Globus pallidus (tissue), 1 donor: ENCODE measurements at places on chromosomes 16 and 17.

DNA sequence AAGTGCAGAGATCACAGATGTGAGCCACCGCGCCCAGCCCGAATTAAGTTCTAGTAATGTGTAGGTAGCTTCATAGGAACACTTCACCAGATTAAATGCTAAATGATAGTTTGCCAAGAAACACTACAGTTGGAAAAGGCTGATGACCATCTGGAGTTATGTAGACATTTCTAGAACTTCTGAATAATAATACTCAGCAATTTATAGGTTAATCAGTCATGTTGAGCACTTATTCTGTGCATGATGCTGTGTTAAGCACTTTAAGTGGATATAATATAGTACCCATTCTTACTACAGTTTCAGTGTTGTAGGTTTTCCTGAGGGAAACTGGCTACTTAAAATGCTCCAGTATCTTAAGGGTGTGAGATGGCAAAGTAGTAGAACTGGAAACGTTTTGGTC, 45.2 kb downstream of the NUP93 start:
- DNase-seq: no peak

GRCh38 chr16:79401782-79402181, 198.8 kb downstream of the MAF start:
- DNase-seq: no peak

- DNase-seq: no peak
Observed at GRCh38 chr16:53714205-53715022, 10.5 kb downstream of the FTO start.

DNA sequence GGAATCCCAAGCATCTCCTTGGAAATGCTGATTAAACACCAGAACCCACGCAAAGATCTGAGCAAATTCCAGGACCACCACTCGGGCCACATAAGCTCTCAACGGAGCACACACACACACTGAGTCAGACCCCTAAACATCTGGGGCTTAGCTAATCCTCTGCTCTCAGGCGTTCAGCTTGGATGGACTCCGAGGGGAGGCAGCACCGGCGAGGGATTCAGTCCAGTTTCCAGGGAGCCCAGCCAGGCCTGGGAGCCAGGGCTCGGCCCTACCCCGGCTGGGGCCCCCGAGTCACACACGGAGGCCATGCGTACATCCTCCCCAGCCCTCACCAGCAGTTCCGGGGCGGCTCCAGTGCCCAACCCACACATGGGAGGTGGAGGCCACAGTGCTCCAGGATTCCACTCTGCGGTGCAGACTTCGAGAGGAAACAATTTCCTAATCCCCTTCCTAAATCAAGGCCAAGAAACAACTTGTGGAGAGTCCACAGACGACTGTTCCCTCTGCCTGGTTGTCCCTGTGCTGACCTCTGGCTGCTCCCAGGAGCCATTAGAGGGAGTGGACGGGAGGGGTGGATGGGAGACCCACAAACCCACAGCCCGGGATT, 70.5 kb downstream of the GAS7 start:
- DNase-seq: peak; percentile 66

- DNase-seq: no peak
Observed at GRCh38 chr16:58508671-58509251, 6.6 kb upstream of the SETD6 start.

DNA sequence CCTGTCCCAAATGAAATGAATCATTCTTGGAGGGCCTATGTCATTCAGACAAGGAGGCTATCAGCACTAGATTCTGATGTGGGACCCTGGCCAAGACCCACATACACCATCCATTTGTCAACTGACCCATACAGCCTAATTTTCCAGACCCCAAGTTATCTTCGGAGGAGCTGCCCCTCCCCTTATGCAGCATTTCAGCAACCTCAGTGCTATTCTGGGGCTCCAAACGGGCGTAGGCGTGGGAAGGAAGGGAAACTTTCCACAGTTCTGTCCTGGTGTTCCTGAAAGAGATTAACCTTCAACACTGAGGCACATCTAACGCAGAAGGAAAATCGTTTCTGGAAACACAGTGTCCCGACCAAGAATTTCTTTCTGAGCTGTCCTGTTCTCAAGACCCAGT, 86.7 kb downstream of the MYH11 start:
- DNase-seq: no peak

DNA sequence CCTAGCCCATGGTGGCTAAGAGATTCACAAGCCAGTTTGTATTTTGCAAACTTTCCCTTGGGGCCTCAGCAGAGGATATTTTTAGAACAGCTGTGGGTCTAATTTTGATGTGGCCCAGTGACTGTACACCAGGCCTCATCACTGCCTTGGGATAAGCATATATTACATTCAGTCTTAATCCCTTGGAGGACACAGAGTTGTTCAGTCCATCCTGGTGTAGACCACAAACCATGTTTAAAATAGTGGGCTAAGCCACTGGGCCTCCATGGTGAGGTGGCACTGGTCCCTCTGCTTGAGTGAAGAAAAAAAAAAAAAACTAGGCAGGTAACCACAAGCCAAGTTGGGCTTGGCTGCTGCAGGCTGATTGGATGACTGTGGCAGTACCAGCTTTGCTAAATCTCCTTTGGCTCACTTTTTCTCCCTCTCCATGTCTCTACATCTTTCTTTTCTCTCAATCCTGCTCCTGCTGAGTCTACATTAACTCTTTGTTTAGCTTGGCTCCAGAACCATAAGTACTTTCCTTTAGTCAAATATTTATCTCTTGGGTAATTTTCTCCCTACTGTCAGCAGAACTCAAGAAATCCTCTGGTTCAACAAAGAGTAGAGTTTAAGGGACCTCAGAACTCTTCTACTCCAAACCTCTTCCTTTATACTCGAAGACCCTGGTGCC, 120.0 kb upstream of the TBX2 start:
- no peak for DNase-seq

GRCh38 chr17:75642784-75643642, 9.8 kb downstream of the SMIM5 start:
- no peak for DNase-seq

- DNase-seq: peak; percentile 5
Observed at GRCh38 chr17:76925441-76925891, 57.3 kb downstream of the MGAT5B start.

DNA sequence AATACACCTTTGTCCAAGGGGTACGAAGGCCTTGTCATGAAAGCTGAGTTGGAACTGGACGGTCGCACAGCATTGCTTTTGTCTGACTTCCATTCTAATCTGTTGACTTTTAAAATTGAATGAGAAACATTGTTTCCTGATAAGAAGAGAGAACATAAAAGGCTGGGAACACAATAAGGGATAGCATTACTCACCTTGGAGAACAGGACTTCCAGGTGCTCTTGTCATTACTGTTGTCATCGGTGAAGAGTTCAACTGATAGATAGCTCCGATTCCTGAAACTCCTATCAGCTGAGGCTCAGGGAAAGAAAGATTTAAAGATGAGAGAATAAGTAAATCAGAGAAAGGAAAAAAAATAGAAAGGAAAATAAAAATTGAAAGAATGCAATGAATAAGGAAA, 351.1 kb downstream of the KCNJ2 start:
- no peak for DNase-seq

DNA sequence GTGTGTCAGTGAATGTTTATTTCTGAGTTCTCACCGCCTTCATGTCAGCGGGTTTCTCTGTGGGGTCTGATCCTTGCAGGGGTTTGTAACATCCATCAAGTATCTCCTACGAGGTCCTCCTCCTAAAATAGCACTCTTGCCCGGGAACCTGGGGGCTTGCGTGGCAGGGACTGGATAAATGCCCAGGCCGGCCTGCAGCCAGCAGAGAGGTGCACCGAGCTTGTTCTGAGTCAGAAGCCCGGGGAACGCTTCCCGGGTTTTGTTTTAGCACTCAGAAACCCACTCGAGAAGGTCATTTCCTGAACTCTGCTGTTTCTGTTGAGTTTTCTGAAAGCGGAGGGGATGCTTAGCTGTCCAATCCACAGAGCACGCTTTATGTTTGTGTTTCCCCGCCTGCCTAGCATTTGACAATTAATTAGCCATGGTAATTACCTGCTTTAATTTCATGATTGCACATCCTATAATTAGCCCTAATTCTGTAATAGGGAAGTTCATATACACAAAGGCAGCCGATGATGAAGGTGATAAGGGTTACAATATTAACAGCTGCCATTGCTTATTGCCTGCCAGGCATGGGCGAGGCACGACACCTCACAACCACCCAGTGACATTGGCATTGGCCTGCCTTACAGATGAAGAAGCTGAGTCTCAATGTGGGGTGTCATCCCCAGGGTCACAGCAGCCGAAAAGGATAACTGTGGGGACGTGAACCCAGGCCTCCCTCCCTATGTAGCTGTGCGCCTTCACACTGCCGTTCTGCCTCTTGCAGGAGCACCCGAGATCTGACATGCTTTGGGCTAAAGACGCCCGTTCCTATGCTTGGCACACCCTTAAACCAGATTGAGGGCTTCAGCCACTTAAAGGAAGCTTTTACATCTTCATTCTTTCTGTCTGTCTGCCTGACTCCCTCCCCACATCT, 333.1 kb downstream of the CPPED1 start:
- no peak for DNase-seq

DNA sequence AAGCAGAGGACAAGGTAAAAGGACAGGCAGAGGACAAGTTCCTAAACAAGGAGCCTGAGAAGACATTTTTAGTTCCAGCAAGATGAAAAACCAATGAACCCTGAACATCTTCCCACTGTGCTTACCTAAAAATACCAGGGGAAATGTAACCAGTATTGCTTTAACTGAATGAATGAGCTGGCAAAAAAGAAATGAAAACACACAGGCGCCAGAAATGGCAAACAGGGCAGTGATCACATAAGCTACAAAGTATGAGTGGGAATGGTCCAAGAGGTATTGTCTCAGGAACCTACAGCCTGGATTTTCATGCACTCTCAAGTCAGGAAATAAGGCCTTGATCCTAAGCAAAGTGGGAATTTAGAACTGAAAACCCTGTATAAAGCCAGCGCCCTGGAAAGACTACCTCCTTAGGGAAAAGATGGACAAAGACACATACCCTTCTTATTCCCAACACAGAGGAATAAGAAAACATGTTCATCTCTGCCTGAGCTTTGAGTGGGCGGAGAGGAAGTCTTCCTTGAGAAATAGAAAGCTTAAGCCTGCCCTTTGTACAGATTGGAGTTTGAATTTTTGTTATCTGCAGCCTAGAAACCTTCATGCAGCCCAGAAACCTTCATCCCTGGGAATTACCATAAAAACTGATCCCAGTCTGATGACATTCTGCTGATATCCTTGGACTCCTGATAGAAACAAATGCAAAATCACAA, 2.1 kb downstream of the CMTM2 start:
- no peak for DNase-seq

GRCh38 chr16:58027161-58027915, 1.8 kb downstream of the MMP15 start:
- no peak for DNase-seq

DNA sequence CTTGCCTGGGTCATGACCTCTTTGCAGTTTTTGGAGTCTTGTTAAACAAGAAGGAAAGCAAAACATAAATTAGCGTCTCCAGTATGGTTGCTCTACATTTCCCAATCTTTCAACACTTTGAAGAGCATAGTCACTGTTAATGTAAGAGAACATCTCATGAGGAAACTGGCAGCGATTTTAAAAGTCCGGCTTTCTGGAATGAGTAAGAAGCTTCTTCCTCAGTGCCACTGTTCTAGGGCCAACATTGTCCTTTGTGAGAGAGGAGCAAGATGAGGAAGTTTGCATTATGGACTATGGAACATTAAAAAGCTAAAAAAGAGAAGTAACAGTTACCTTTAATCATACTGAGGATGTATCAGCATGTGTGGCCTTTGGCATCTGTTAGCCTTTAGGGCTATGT, 73.1 kb downstream of the WNT3 start:
- DNase-seq: no peak

GRCh38 chr17:9549215-9549614, 26.4 kb downstream of the STX8 start:
- DNase-seq: no peak

- DNase-seq: no peak
Observed at GRCh38 chr17:47277921-47278320, 24.3 kb downstream of the ITGB3 start.

DNA sequence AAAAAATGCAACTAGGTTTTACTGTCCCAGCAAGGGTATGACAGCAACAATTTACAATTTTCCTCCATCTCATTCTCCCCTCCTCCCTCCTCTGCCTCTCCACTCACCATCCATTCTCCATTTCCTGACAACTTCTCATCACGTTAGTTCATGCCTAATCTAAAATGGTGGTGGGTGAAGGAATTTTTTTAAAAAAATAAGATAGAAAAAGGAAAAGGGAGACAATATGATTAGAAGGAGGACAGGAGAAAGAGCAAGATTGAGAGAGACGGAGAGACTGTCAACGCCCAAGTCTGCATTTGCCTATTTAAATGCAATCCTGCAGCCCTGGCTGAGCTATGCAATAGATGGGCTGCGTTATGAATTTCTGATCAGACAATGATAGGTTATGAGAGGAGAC, 380.7 kb upstream of the PSMD7 start:
- no peak for DNase-seq

- no peak for DNase-seq
Observed at GRCh38 chr16:23453338-23454052, 506 bp upstream of the COG7 start.

DNA sequence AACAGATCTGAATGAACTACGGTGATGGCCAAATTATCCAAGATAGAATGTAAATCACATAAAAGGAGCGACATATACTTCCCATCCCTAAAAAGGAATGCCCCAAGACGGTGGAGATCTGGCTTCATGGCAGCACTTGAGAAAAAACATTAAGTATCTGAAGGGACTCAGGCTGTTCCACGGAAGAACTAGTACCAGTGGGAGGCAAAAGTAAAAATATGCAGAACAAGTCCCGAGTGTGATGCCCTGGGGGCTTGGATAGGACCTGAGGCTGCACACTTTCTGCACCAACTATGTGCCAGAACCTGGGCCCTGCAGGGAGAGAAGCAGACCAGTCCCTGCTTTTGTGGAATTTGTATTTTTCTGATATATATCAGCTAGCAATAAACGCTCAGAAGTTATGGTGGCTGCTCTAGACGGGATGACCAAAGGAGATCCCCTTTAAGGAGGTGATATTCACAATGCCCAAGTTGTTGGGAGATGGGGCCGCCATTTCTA, 539 bp upstream of the CKLF start:
- no peak for DNase-seq

DNA sequence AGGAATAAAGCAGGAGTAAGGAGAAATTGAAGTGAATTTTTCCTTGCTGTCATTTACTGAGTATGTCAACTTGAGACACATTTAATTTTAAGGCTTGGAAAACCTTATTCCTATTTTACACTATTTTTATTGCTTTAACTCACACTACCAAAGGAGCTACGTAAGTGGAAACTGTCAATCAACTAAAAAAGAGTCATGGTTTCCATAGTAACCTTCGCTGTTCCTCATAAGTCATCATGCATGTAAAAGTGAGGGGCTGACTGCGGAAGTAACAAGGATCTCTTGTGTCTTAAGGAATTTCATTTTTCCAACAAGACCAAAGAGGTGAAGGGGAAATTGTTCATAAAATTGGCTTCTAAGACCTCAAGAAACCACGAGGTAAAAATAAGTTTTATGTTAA, 516.2 kb upstream of the CA10 start:
- DNase-seq: no peak

- DNase-seq: no peak
Observed at GRCh38 chr17:38892083-38892482, 22.2 kb downstream of the LASP1 start.

- DNase-seq: no peak
Observed at GRCh38 chr16:69833357-69834282, 71.5 kb downstream of the WWP2 start.
